BJ (cell line): ENCODE measurements at places on chromosomes 1 and 21. TPM values are rescaled to one million over a fixed set of nuclear protein-coding genes. Genes with fewer than 3 reads are reported as not detected.

- DNase-seq: no peak
Measured at GRCh38 chr1:228314658-228315483, 91.8 kb downstream of the TRIM11 start.

- DNase-seq: no peak
Measured at GRCh38 chr1:209675565-209676154, 448 bp downstream of the G0S2 start.

Gene KCNH1
- polyA plus RNA-seq: 3.5 and 5.8 TPM in 2 replicates

GRCh38 chr1:183932412-183932811, 105.1 kb downstream of the COLGALT2 start:
- DNase-seq: no peak

GRCh38 chr1:224589006-224589405, 27.1 kb upstream of the CNIH3 start:
- no peak for DNase-seq

DNA sequence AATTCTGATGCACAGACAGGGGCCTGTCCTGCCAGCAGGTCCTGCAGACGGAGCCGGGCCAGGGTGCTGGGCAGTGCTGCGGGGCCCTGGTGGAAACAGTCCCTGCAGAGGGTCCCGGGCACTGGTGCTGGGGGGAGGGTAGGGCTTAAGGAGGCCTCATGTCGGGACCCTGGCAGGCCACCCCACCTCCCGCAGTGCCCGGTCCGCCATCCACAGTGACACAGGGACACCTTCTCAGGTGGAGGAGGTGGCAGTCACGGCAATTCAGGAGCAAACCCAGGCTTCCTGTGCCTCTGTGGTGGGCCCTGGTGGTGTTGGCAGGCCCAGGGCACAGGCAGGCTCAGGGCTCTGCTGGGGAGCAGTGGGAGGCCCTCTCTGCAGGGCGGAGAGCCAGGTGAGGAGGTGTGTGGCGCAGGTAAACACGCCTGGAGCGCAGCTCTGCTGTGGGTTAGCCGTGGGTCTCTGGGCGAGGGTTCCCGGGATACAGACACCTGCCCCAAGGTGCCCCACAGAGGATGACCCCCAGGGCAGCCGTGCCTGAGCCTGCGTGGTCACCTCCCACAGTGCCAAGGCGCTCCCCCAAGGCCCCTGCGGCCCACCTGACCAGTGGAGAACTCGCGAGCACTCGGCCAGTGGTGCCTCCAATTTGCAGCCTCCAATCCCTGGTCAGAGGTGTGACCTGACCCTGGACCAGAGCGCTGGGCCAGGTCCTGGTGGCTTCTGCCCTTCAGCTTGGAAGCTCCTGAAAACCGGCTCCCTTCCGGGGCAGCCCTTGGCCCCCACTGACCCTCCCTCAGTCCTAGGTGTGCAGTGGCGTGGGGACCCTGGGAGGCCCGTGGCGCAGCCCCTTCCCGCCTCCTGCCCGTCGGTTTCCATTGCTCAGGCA, 19.2 kb downstream of the COL18A1 start:
- no peak for DNase-seq
